ENCODE measurements at places on chromosomes 7 and 10.

DNA sequence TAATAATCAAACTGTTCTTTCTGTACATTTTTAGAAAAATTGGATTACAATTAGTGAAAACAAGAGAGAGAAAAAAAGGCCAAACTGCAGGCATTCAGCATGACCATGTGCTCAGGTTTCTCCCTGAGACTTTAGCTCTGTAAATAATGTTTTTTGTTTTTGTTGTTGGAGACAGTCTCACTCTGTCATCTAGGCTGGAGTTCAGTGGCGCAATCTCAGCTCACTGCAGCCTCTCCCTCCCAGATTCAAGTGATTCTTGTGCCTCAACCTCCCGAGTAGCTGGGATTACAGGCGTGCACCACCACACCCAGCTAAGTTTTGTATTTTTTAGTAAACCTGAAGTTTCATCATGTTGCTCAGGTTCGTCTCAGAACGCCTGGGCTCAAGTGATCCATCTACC, 23.0 kb downstream of the BZW2 start:
- no peak for DNase-seq

- no peak for DNase-seq
Observed at GRCh38 chr7:101172854-101173751, 7.0 kb downstream of the NAT16 start.

DNA sequence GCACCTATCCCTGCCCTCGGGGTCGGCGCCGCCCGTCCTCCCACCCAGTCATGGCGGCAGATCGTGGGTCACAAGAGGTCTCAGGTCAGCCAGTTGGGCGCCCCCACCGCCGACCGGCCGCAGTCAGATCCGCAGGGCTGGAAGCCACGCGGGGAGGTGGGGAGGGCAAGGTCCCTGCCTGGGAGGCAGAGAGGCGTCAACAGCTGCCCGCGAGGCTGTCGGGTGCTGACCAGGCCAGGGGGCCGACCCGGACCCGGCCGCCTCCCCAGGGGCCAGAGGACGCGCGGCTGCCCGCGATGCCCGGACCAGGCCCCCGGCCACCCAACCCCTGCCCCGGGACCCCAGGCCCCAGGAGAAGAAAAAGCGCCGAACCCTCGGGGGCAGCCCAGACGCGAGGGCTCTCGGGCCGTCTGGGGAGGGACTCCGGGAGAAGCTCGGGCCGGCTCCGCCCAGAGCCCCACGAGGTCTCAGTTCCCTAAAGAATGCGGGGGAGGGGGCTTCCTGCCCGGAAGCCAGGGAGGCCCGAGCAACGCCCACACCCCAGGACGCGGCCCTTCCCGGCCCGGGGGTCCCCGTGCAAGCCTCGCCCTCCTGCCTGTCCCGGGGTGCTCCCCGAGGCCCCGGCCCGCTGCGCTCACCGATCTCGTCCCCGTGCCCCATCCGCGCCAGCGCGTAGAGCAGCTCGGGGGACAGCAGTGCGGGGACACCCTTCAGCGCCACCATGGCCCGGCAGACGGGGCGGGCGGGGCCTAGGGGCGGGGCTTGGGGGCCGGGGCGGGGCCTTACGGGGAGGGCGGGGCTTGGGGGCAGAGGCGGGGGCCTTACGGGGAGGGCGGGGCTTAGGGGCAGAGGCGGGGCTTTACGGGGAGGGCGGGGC, at the start of gene FUOM:
FUOM (minus strand) TSS at position 735 of the 877 bp plus-strand sequence; CDS start at position 723, 12 bp downstream.
- DNase-seq, result peak; percentile 76

- no peak for DNase-seq
Observed at GRCh38 chr7:136807598-136807997, 60.9 kb upstream of the CHRM2 start.
